ENCODE measurements at places on chromosomes 3 and 15.

DNA sequence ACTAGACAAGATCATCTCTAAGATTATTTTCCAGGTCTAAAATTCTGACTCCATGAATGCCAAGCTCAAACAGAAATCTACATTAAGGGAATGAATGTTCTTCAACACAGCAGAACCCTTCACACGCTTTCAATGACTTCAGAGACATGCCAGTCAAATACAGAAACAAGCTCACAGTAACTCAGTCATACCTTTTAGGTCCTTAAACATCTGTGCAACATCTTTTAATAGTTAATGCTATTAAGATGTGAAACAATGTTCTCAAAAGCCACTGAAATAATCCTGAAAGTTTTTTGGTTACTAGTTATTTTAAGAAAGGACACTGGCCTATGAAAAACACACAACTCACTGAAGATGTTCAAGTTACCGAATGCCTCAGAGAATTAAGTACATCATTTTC is 2.5 kb downstream of the DLG1 start:
- no peak for DNase-seq
- H3K27me3 ChIP-seq, result no peaks in the 10 kb centered on the region
- H3K27ac ChIP-seq, result no peak overlapping the region
- peaks cover 11% of the 10 kb centered on the region for H3K4me1 ChIP-seq

DNA sequence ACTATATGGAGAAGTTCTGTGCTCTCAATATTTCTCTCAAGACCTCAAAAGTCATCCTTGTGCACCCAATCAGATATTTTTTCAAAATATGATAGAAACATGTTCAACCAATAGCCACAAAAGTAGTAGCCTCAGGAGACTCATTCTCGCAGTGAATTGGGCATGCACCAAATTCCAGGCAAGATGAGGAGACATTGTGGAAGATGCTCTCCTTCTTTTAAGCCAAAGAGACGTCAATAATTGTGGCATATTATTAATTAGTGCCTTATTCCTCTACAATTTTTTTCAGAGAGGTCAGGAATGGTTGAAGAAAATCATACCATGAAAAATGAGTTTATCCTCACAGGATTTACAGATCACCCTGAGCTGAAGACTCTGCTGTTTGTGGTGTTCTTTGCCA is at the start of gene OR5K2:
Gene OR5K2 (plus strand): TSS at position 301 of the 400 bp plus-strand sequence. CDS start 0 bp downstream, at position 301.
- no peaks in the 10 kb centered on the region for H3K27me3 ChIP-seq
- H3K4me1 ChIP-seq, result no peaks in the 10 kb centered on the region
- H3K4me3 ChIP-seq, result no peak within 1 kb of the TSS
- H3K27ac ChIP-seq, result no peak within 1 kb of the TSS
- no peaks in the 10 kb centered on the region for H3K36me3 ChIP-seq

DNA sequence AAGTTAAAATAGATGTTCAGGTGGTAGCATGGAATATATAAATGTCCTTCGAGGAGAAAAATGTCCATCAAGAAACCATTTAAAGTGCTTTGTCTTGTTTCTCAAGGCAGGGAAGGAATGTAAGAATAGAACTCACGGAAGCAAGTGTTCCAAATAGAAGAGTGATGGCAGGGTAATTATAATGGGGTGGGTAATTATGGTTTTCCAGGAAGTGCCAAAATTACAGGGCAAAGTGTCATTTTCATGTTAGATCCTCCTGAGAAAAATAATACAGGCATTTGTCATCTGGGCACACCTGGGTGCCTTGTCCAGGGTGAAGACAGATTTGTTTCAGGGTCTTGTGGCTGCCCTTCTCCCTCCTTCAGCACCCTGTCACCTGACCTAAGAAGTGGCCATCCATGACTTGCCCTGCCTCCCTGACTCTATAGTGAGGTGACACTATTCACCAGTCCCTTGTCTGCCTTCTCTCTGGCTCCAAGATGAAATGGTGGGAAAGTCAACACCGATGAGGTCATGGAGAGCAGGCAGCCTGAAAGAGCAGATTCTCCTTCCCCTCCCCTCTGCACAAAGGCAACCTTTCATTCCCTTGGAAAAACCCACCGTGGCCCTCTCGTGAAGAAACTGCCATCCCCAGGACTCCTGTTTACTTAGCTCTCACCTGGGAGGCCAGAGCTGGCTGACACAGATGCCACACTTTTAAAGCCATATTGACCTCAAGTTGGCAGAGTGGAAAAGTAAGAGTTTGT is 45.1 kb upstream of the AMOTL2 start:
- H3K36me3 ChIP-seq, result no peaks in the 10 kb centered on the region
- no peak overlapping the region for H3K4me3 ChIP-seq
- no peaks in the 10 kb centered on the region for H3K4me1 ChIP-seq
- no peak overlapping the region for H3K27ac ChIP-seq

DNA sequence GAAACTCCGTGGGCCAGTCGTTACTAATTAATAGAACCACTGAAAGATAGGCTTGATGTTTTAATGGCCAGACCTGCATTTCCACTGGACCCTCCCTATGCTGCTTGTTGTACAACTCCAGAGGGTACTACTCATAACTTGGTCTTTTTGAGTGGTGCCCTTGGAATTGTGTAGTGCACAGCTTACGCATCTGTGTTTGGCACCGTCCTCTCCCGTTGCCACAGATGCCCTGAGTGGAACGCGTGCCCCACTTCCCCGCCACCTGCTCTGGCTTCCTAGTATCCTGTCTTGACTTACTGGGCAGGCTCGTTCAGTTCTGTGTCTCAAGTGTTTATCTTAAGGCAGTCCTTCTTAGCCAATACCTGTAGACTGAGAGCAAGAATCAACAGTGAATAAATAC is 78.7 kb downstream of the USP13 start:
- peaks cover 18% of the 10 kb centered on the region for H3K36me3 ChIP-seq
- H3K4me1 ChIP-seq, result no peaks in the 10 kb centered on the region
- no peaks in the 10 kb centered on the region for H3K27me3 ChIP-seq
- H3K4me3 ChIP-seq, result no peak overlapping the region
- no peak overlapping the region for H3K27ac ChIP-seq
- DNase-seq, result no peak

GRCh38 chr3:126050050-126050392 is 33.9 kb downstream of the SLC41A3 start:
- H3K27me3 ChIP-seq, result no peaks in the 10 kb centered on the region
- no peak overlapping the region for H3K4me3 ChIP-seq
- no peaks in the 10 kb centered on the region for H3K36me3 ChIP-seq
- no peaks in the 10 kb centered on the region for H3K4me1 ChIP-seq

DNA sequence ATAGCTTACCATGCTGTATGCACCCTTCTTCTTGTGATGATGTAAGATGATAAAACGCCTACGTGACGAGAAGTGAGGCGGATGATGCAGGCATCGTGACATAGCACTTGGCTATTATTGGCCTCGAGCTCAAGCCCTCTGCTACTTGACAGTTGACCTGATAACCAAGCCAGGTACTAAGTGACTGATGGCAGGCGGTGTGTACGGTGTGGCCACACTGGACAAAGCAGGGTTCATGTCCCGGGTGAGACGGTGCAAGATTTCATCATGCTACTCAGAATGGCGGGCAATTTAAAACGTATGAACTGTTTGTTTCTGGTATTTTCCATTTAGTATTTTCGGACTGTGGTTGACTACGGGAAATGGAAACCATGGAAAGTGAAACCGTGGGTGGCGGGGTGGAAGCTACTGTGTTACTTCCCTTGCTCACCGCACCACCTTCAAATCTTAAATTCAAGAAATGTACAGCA is 57.7 kb downstream of the SLC12A8 start:
- no peak overlapping the region for H3K4me3 ChIP-seq
- no peaks in the 10 kb centered on the region for H3K27me3 ChIP-seq
- H3K27ac ChIP-seq, result peak overlapping the region; percentile 47
- H3K4me1 ChIP-seq, result peaks cover 12% of the 10 kb centered on the region

GRCh38 chr3:26345613-26346012 is 277.0 kb upstream of the LRRC3B start:
- DNase-seq, result no peak
- H3K27ac ChIP-seq, result no peak overlapping the region
- H3K4me1 ChIP-seq, result no peaks in the 10 kb centered on the region

DNA sequence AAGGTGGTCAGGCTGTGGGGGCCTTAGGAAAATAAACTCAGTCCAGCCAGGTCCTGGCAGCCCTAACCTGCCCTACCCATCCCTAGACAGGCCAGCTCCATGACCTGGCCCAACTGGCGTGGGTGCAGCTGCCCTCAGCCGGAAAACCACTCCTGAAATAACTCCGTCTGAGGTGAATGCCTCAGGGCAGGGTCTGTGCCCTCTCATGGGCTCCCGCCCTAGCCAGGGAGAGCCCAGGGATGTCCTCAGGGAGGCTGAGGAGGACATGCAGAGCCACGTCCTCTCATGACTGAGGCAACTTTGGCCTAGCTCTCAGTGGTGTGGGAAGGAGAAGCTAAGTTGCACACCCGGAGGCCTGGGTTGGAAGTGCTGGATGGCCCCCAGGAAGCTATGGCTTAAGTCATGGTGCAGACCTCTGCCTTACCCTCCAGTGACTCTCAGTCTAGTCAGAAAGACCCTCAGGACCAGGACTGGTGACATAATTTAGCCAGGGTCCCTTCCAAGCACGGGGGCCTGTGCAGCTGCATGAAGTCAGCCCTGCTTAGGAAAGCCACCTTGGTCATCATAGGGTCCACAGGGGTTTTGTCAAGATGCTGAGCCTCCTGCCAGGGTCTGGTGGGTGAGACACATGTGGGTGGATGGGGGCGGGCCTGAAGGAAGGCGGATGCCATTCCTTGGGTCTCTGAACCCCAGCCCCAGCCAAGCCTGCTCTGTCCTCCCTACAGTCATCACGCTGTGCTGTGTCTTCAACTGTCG is 7.4 kb downstream of the TMIE start:
- H3K36me3 ChIP-seq, result no peaks in the 10 kb centered on the region
- no peak overlapping the region for H3K4me3 ChIP-seq
- no peaks in the 10 kb centered on the region for H3K27me3 ChIP-seq
- H3K4me1 ChIP-seq, result peaks cover 9% of the 10 kb centered on the region
- H3K27ac ChIP-seq, result no peak overlapping the region

DNA sequence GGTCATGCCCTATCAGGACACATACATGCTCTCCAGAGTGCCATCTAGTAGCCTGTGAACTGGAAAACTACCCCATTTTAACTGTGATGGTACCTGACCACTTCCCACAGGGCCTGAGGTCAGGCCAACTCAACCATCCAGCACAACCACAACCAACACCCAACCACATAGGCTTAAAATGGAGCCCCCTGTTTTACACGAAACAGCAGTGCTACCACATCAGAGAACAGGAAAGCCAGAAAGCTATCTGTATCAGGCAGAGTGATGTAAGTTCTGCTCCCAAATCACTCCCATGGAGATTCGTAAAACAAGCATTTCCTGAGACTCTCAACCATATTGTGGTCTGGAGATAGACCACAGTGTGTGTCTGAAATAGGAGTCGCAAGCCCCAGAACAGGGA is 1017.3 kb upstream of the EPHA6 start:
- H3K27ac ChIP-seq, result no peak overlapping the region
- no peaks in the 10 kb centered on the region for H3K4me1 ChIP-seq
- H3K4me3 ChIP-seq, result no peak overlapping the region
- H3K36me3 ChIP-seq, result no peaks in the 10 kb centered on the region
- no peak for DNase-seq
- no peaks in the 10 kb centered on the region for H3K27me3 ChIP-seq

GRCh38 chr3:127970966-127971592 is 56.0 kb downstream of the KBTBD12 start:
- H3K4me1 ChIP-seq, result no peaks in the 10 kb centered on the region
- no peak overlapping the region for H3K27ac ChIP-seq
- no peak overlapping the region for H3K4me3 ChIP-seq
- no peaks in the 10 kb centered on the region for H3K36me3 ChIP-seq

All from cardiac muscle cell (in vitro differentiated cells and primary cell).